Stimulated activated naive CD4-positive, alpha-beta T cell (primary cell): ENCODE measurements at places on chromosomes 12 and 14.

GRCh38 chr14:49926803-49927202 is 33.9 kb downstream of the ARF6 start:
- DNase-seq = no peak

- no peak for DNase-seq
Measured at GRCh38 chr12:131499160-131499863, 211.6 kb upstream of the SFSWAP start.

DNA sequence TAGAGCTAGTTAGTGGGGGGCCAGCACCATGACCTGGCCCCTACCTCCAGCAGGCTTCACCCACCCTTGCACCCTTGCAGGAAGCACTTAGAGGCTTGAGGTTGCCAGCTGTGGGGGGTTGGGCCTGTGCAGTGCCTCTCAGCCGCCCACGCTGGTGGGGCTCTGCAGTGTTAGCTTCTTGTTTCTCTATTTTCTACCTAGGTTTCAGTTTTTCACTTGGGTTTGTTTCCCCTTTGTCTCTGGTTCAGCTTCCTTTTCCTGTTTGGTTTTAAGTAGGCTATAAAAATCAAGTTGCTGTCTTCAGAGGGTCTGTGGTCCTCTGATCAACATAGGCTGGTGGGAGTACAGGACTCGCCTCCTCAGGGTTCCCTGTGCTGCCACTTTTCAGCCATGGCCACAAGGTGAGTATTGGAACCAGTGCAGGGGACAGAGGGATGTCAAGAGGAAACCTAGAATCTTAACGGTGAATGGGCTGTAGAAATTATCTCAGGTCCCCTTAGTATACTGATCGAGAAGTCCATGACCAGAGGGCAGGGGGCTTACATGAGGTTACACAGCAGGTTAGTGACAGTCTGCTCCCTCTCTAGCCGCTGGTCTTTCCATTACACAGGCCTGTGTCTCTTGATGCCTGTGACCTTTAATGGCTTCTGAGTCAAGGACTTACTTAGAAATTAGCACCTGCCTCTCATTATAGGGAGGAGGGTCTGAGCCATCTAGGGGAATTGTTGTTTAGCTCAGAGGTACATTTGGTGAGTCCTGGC is at the start of gene EVL:
Gene EVL, plus strand, starts transcription at position 312 of the 761 bp plus-strand sequence. Its CDS starts 79 bp downstream, at position 391.
- peak; percentile 64 for DNase-seq

- no peak for DNase-seq
Measured at GRCh38 chr12:8696442-8697090, 1.2 kb upstream of the RIMKLB start.

- DNase-seq = no peak
Measured at GRCh38 chr12:28192125-28192524, 1.9 kb downstream of the CCDC91 start.

- DNase-seq = no peak
Measured at GRCh38 chr12:64139021-64139420, 83.1 kb downstream of the KICS2 start.

- no peak for DNase-seq
Measured at GRCh38 chr12:2009623-2010022, 5.4 kb upstream of the DCP1B start.

- DNase-seq = no peak
Measured at GRCh38 chr12:89468648-89469326, 55.8 kb downstream of the GALNT4 start.

- no peak for DNase-seq
Measured at GRCh38 chr14:100882026-100882967, 21.2 kb downstream of the RTL1 start.

DNA sequence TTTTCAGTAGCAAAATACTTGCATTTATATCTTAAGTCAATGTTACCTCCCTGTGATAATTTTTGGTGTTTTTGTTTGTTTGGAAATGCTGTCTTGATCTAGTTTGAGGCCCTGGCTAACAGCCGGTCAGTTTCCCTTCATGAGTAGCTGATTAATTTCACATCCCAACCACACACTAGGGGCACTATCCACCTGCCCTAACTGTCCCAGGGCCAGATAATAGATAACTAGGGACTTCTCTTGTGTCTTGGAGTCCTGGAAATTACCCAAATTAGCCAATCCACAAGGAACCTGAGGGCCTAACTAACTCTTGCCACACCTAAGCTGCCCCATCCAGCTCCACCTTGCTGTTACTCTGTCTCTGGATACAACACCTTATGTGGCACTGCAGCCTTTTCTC is 399.9 kb downstream of the FOXG1 start:
- no peak for DNase-seq

DNA sequence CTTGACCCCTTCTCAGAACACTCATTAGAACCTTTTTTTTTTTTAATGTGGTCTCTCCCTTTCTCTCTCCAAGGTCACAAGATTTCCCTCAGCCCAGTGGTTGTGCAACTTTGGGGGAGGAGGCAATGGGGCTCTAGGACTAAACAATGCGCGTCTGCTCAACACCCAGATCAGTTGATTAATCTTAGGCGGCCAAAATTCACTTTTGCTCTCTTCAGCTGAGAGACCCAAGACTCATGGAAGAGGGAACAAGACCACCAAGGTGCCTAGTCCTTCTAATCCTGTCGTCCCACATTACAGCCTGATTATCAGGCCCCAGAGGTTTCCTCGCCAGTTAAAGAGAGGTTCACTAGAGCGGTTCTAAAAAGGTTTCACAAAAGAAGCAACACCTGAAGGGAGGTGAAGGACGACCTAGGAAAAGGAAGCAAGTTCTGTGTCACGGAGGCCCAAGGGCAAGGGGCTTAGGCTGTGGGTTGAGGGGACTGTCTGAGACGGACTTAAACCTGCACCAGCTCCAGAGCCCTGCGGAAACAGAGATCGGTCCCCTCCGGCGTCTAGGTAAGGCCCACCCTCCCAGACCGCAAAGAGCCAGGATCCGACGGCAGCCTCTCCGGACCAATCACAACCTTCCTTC is 824 bp upstream of the TARBP2 start:
- DNase-seq = no peak

- DNase-seq = no peak
Measured at GRCh38 chr12:55722948-55723347, 2.8 kb downstream of the RDH5 start.

DNA sequence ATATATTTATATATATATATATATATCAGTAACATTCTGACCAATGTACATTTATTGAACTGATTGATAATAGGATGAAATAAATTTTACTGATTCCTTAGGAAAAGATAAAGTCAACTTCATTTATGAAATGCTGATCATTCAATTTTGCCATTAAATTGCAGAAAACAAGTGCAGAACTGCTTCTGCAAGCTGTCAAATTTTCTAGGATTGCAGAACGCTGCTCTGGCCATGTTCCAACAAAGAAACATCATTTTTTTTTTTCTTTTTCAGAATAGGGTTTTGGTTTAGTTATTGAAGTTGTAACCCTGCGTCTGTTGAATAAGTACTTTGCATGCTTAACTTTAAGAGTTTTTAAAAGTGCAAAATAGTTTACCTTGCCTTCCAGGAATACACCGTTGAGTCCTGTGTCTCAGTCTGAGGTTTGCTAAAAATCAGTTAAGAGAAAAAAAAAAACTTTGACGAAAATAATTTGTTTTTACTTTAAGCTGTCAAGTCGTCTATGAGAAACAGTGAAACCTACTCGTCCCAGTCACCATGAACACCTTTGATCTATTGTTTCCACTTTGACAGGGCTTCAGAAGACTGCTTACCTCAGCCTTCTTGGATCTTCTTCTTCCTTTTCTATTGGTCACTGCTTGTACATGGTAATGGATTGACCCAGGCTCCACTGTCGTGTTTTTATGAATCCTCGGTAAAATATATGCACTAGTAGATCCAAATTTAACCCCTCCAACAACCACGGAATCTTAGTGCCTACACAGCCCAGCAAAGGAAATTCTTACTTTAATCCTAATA is at the start of gene KERA:
Gene KERA, minus strand, starts transcription at position 657 of the 798 bp plus-strand sequence. CDS start 1,743 bp downstream, outside the sequence.
- DNase-seq = no peak

- no peak for DNase-seq
Measured at GRCh38 chr14:54622192-54622958, 55.4 kb downstream of the SAMD4A start.

DNA sequence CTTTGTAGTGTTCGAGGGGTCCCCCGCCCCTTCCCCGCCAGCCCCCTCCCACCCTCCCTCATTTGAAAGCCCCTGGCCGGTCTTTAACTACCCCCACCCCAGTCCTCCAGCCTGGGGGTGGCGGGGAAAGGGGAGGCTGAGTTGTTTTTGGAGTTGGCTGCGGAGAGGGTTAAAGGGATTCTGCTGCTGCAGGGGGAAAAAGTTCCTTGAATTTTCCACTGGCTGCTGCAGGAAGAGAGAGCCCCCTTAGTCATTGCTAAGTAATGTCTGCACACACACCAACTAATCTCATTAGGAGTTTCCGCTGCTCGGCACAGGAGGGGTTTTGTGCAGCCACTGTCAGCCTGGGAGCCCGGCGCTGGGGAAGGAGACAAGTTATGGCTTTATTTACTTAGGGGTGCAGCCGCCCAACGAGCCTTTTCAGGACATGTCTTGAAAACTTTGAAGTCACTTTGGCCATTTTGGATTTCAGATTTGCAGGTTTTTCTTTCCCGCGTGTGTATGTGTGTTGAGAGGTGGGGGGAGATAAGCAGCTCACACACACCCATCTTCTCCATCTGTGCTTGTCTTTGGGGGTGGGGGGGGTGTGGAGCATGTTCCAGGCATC is 1.8 kb downstream of the ELK3 start:
- peak; percentile 23 for DNase-seq

DNA sequence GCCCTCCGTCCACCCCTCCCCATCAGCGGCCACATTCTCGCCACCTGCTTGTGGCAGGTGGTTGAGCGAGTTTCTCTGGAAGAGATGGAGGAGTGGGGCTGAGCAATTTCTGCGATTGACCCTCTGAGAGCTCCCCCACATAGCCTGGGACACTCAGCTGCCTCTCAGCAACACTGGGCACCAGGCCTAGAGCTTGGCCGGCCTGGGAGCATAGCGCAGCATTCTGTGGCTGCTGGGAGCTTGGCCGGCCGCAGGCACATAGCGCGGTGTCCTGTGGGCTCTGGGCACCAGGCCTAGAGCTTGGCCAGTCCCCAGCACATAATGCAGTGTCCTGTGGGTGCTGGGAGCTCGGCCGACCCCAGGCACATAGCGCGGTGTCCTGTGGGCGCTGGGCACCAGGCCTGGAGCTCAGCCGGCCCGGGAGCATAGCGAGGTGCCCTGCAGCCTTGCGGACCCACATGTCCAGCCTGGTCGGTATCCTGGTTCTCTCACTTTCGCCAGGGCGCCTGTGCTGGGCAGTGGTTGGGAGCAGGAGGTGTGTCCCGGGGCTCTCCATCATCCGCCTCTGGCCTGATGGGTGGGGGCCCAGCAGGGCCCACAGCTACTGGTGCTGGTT is 43.8 kb downstream of the LRCOL1 start:
- DNase-seq = no peak

- DNase-seq = no peak
Measured at GRCh38 chr12:108482717-108483212, 32.3 kb upstream of the FICD start.

DNA sequence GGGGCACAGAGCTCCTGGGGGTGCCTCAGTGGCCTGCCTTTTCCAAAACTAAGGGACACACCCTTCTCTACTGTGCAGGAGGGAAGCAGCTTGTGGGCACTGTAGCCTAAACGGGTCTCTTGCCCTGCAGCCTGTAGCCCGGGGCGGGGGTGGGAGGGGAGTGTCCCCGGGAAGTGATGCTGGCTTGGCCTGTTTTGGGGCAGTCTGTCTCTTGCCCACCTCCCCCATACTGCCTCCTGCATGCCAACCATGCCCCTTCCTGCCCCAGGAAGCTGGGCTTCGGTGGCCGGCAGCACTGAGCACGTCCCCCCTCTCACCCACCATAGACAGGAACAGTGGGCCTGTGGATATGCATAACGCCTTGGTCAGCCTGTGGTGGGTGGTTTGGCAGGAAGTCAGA is 43.4 kb downstream of the PRIMA1 start:
- DNase-seq = no peak

GRCh38 chr14:79542121-79542520 is 669.2 kb downstream of the DIO2 start:
- DNase-seq = no peak

- DNase-seq = no peak
Measured at GRCh38 chr14:104746071-104746545, 6.8 kb upstream of the SIVA1 start.

DNA sequence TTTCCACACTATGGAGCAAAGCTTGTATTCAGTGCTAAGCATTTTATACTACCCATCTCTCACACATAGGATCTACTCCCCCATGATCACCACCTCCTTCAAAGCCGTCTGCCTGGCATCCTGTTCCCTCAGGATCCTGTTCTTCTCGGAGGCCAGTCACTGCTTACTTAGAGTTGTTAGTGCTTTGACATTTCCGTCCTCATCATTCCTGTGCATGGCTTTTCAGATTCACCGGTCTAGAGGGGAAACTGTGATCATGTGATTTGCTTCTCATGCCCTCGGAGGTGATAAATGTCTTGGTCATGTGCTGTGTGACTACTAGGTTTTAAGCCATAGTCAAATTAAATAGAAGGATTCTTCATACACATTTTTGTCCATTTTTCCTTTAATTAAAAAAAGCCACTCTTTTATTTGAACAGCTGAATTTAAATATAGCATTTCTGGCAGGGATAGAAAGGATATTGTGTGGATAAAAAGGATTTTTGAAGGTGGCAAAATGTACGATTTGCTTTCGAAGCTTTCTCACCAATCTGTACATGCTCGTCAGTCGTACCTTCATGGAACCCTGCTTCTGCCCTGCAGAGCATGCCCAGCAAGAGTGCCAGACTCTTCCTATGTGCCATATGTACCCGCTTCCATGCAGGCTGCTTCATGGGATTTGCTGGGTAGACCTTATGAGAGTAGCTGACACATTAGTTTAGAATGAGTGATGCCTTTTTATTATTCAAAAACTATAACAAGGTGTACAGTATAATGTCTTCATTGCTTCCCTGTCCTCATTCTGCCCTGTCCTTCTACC is 53.3 kb downstream of the BMAL2 start:
- no peak for DNase-seq
